ENCODE measurements at places on chromosomes 7 and 10. TPM values are rescaled to one million over a fixed set of nuclear protein-coding genes. Genes with fewer than 3 reads are reported as not detected.

The EPHB6 gene
- total RNA-seq = 2.7 TPM

The SVOPL gene
- total RNA-seq = not detected

The NRG3 gene
- not detected for total RNA-seq

The SLC26A5 gene
- not detected for total RNA-seq

The SCART1 gene
- total RNA-seq = not detected

The IFIT3 gene
- 17.2 TPM for total RNA-seq

The RBP4 gene
- total RNA-seq = not detected

The ZNF727 gene
- not detected for total RNA-seq

The PCLO gene
- 44.4 TPM for total RNA-seq

The PGAM2 gene
- not detected for total RNA-seq

The CNPY1 gene
- total RNA-seq = not detected

The TMEM270 gene
- 1.7 TPM for total RNA-seq

The EXOSC1 gene
- total RNA-seq = 116 TPM

The DEPP1 gene
- 2.2 TPM for total RNA-seq

The ZNF488 gene
- 2.6 TPM for total RNA-seq
